ENCODE measurements at places on chromosomes 2 and 18.

DNA sequence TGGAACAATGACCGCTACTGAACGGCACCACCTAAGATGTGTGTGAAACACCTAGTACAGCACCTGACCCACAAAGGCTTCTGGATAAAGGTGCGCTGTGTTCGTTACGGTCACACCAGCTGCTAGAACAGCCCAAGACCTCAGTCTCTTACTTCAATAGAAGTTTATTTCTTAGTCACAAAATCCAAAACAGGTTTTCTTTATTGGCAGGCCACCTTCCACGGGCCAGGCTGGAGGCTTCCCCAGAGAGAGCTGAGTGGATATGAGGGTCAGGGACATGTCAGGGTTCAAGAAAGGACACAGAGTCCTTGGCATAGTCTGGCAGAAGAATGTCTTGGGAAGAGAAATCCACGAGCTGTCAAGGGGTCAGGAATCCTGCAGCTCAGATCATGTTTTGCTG lies 92.2 kb downstream of the COL6A3 start:
- DNase-seq = no peak

DNA sequence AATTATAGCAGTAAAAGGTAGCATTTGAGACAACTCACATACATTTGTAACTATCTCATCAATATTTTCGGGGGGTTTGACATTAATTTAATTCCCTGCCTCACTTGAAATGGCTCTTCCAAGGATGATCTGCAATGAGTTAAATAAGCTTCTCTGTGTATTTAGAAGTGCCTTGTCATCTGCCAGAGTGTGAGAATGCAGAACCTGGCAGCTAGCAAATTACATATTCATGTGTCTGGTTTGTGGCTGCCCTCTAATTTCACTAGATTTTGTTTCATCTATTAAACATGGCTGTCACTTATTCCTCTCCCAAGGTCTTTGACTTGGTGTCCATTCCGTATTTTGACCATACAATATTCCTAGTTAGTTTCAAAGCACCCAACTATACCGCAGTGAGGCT lies 158.3 kb upstream of the CAVIN2 start:
- DNase-seq = no peak

DNA sequence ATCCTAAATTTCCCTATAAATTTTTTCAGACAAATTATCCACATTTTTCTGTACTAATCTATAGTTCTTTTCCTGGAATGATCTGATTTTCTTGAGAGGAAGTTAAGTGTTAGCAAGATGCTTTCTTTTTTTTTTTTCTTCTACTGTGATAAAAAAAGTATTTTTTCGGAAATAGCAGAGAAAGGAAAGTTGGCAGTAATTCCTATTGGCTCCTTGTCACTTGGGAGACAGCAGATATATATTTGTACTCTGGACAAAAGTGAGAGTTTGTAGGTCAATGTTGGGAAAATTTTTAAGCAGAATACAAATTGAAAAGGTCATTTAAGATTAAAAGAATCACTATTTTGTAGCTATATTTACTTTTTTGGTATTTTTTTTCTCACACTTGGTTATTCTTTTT lies 635.7 kb upstream of the NRXN1 start:
- DNase-seq = no peak

DNA sequence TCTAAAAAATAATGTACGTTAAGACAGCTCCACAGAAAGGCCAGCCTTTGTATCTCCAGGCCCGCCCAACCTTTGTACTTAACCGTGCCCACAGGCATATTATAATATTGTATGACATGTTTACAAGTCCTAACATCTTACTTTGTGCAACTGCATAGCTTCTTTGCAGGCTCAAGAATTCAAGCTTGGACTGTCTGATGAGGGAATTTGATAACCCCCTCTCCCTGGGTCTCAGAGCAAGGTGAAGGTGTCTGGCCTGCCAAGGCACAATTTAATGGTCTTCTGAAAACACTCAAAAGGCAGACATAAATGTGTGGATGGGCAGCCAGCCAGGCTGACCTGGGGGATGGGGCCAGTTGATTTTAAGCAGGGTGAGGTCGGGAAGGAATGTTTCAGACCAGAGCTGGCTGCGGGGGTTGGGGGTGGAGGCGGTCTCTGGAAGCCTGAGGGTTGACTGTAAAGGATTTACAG lies 732.7 kb upstream of the FANCL start:
- DNase-seq = no peak

GRCh38 chr2:193315428-193316091 lies 1120.8 kb upstream of the TMEFF2 start:
- no peak for DNase-seq

- no peak for DNase-seq
Measured at GRCh38 chr2:20606198-20606597, 44.7 kb downstream of the HS1BP3 start.

GRCh38 chr2:24080701-24081100 lies 3.9 kb downstream of the TP53I3 start:
- no peak for DNase-seq

DNA sequence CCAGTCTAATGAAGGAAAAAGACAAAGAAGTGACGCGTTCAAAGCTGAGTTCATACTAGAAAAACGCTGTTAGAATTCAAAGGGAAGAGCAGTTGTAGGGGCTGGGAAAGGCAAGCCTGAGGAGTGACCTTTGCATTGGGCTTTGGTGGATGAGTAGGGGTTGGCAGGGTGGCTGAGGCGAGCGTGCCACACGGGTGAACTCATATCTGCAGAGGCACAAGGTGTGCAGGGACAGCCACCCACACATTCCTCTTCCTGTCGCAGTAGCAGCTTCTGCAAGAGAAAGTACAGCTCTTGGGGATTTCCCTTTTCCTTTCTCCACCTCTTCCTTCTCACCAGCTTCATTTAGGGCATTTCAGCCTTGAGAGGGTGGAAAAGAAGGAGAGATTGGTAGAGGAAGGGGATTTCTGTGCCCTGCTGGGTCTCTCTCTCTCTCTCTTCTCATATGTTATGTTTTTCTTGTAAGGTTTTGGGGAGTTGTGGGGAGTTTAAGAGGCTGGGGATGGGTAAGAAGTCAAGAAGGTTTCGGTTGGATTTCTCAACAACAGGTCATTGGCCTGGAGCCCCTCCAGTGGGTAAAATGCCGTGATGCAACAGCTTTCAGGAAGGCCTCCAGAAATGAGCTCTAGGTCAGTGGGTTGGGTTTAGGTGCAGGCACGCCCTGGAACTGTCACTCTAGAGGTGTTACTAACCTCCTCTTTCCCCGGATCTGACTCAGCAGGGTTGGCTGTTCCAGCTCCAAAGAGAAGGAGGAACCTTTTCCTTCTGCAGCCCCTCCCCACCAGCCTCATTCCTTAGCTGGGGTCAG lies 40.1 kb downstream of the ODC1 start:
- peak; percentile 57 for DNase-seq

DNA sequence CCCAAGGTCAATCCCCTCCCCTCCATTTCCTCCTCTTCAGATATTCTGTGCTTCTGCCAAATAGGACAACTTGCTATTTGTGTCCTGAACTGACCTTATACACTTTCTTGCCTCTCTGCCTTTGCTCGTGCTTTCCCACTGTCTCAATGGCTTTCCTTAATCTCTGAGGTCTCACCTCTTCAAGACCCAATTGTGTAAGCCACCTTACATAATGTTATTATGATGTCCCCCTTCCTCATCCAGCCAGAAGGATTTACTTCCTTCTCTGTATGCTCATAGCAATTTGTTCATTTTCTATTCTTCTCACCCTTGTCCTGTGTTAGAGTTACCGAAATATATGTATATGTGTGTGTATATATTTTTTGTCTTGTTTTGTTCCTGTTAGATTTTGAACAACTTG lies 26.9 kb upstream of the DARS1 start:
- no peak for DNase-seq

DNA sequence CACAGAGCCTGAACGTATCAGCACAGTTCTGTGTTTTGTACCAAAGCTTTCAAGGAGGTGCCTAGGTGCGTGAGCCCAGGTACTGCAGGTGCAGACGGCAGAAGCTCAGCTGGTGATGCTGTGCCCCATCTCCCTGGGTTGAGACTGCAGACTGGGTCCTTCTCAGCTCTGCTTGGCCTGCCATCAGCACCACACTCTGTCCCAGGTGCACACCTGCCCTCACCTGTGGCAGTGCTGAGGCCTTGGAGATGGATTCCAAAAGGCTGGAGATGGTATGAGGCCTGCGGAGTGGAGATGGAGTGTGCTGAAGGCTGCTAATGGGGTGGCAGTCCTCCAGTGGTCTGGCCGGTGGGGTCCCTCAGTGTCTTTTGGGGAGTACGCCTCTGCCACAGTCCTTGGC lies 9.3 kb downstream of the LDLRAD4 start:
- no peak for DNase-seq

GRCh38 chr2:7951001-7951400 lies 730.9 kb upstream of the ID2 start:
- no peak for DNase-seq

GRCh38 chr2:16739778-16740581 lies 74.3 kb upstream of the CYRIA start:
- no peak for DNase-seq

DNA sequence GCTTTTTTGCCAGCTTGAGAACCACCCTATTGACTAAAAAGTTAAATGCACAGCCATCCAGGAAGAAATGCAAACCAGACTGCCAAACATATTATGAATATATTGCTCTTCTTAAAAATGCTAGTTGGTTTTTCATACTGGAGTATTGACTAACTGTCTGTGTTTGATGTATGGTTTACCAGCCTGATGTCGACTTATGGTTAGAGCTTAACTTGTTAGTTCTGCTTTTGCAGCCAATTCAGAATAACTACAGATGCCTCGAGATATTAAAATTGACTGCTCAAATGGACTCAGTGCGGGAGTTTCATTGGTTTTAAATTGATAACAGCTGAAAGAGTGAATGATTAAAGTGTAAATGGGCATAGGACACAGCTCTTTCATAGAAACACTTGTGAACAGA lies 369.8 kb downstream of the ARHGAP15 start:
- no peak for DNase-seq
